NCI-H1436 treated with DMSO at 0.1 percent for 48 hours (cell line): ENCODE measurements at places on chromosomes 12 and 14.

DNA sequence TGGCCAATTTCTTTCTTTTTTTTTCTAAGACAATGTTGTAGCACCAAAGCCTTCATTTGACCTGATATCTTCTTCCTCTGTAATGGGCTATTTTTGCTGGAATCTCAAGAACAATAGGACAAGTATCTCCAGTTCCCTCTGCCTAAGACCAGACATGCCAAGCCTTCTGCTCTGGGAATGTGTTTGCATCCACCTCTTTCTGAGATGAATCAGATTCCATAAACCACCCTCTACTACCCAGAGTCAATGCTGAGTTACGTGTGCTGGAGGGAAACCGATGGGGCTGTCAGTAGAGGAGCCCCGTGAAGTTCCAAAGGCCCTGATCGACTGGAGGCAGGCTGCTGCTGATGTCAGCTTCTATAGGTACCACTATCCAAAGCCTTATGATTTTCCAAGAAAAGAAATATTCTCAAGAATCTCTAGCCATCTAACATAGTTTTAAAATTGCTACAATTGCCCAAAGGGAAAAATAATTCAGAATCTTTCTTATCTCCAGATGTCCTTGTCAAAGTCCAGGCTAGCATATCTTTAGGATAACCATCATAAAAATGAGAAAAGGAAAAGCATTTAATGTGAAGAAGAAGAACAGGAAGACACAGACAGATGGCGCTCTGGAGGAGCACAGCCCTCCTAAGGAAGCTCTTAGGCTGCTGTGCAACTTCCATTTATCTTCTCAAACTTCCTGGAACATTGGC is 101.9 kb downstream of the SLC8A3 start:
- no peak for DNase-seq

DNA sequence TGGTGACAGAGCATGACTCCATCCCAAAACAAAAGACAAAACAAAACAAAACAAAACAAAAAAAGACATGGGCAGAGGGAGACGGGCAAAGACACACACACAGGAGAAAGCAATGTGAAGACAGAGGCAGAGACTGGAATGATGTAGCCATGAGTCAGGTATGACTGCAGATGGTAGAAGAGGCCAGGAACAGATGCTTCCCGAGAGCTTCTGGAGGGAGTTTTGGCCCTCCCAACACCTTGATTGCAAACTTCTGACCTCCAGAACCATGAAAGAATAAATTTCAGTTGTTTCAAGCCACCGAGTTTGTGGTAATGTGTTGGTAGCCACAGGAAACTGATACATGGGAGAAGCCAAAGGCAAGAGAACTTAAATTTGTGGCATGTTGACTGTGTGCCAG is 27.1 kb downstream of the VWF start:
- DNase-seq: no peak

DNA sequence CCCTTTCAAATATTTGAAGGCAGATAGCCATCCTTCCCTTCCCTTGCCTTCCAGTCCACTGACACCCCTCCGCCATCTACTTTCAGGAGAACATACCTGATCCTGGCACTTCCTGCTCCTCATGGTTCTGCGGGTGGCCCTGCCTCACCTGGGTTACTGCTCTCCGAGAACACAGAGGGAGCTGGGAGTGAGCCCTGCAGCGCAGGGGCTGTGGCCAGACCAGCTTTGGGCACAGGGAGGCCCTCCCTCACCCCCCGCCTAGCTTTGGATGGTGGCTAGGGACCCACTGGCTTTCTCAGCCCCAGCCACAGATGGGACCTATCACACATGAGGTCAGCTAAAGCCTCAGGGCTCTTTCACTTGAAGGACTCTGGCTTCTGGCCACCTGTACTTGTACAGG is 12.4 kb downstream of the IQSEC3 start:
- DNase-seq: no peak

- DNase-seq: no peak
Observed at GRCh38 chr12:29544428-29545101, 47.1 kb upstream of the OVCH1 start.

GRCh38 chr12:5745251-5745888 is 199.7 kb downstream of the ANO2 start:
- DNase-seq: no peak
